ENCODE measurements at places on chromosomes 1 and 21. TPM values are rescaled to one million over a fixed set of nuclear protein-coding genes. Genes with fewer than 3 reads are reported as not detected.

GRCh38 chr1:25618433-25618808, 1.8 kb downstream of the MAN1C1 start:
- no peak overlapping the region for H3K4me3 ChIP-seq
- H3K27ac ChIP-seq: no peak overlapping the region

DNA sequence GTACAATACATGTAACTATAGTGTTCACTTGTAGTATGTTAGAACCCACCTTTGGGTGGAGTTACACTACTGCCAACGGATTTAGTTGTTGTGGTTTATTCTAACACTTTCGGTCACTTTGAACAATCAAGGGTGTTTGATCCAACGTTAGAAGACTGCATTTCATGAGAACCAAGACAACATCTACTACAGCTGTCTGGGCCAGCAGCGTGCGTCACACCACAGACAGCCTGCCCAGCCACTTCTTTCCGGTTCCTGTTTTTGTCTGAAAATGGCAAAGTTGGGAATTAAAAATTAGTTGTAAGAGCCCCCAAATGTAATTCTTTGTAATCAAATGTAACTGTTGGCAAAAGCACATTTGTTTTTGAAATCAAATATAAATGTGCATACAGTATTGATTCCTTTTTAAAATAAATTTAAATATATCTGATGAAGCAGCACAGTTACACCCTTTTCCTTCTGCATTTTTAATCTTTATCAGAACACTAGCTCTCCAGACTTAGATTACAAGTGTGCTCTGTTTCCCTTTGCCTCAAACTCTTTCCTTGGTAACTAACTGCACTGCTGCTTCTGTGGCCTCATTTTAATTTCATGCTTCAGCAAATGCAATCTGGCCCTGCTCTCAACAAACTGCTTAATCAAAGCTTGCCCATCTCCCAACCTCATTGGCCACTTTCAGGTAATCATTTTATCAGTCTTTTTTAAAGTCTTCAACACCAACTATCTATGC, 86.6 kb upstream of the DPH5 start:
- DNase-seq: peak; percentile 81
- no peaks in the 10 kb centered on the region for H3K27me3 ChIP-seq
- no peak overlapping the region for H3K4me3 ChIP-seq
- no peaks in the 10 kb centered on the region for H3K4me1 ChIP-seq

GRCh38 chr1:156904187-156904959, 10.9 kb downstream of the PEAR1 start:
- no peaks in the 10 kb centered on the region for H3K4me1 ChIP-seq
- no peak overlapping the region for H3K27ac ChIP-seq
- no peaks in the 10 kb centered on the region for H3K27me3 ChIP-seq
- no peaks in the 10 kb centered on the region for H3K36me3 ChIP-seq

DNA sequence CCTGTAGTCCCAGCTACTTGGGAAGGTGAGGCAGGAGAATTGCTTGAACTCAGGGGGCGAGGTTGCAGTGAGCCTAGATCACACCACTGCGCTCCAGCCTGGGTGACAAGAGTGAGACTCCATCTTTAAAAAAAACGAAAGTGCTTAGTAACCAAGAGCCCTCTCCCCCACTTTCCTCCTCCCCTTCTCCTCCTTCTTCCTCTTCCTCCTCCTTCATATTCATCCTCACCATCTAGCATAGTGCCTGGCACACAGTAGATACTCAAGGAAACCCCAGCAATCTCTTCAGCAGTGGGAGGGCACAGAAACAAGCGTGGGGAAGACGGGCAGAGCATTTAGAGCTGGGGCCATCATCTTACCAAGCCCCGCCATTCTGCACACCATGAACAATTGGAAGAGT, 119.4 kb upstream of the SLC45A1 start:
- no peaks in the 10 kb centered on the region for H3K36me3 ChIP-seq
- no peak for DNase-seq
- H3K4me3 ChIP-seq: no peak overlapping the region
- no peaks in the 10 kb centered on the region for H3K27me3 ChIP-seq
- peak overlapping the region; percentile 79 for H3K27ac ChIP-seq

GRCh38 chr1:5430136-5430535, 562.1 kb downstream of the NPHP4 start:
- H3K4me3 ChIP-seq: no peak overlapping the region
- no peak for DNase-seq
- H3K4me1 ChIP-seq: no peaks in the 10 kb centered on the region
- no peaks in the 10 kb centered on the region for H3K27me3 ChIP-seq

DNA sequence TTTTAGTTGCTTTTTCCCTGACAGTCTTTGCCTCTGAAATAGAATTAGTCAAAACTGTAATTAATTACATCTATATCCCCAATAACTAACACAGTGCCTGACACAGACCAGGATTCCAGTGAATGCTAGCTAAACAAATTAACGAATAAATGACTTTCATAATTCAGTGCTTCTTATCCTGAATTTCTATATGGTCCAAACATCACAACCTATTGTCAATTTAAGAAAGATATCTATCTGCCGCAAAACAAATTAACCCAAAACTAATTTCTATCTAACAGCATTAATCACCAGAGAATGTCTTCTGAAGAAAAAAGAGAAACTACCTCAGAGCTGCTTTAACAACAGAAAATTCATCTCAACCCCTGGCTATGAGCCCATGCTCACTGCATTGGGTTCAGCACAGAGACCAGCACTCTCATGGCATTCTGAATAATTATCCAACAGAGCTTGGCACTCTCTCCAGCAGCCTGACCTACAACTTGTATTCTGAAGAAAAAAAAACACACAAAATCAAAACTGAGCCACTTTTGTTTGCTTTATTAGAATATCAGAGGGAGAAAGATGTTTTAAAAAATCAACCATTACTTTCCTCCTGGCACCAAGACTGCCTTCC, 547.3 kb upstream of the BEND5 start:
- H3K27ac ChIP-seq: no peak overlapping the region
- H3K4me1 ChIP-seq: no peaks in the 10 kb centered on the region
- H3K4me3 ChIP-seq: no peak overlapping the region
- H3K36me3 ChIP-seq: no peaks in the 10 kb centered on the region
- H3K27me3 ChIP-seq: no peaks in the 10 kb centered on the region

- no peaks in the 10 kb centered on the region for H3K36me3 ChIP-seq
- H3K27me3 ChIP-seq: no peaks in the 10 kb centered on the region
- H3K4me1 ChIP-seq: no peaks in the 10 kb centered on the region
- H3K27ac ChIP-seq: no peak overlapping the region
- no peak overlapping the region for H3K4me3 ChIP-seq
Measured at GRCh38 chr1:64093941-64094340, 109.5 kb upstream of the UBE2U start.

- no peaks in the 10 kb centered on the region for H3K27me3 ChIP-seq
- no peaks in the 10 kb centered on the region for H3K4me1 ChIP-seq
- no peaks in the 10 kb centered on the region for H3K36me3 ChIP-seq
- H3K4me3 ChIP-seq: no peak overlapping the region
- H3K27ac ChIP-seq: no peak overlapping the region
- DNase-seq: no peak
Measured at GRCh38 chr21:23639721-23640120, 1967.6 kb downstream of the MRPL39 start.

DNA sequence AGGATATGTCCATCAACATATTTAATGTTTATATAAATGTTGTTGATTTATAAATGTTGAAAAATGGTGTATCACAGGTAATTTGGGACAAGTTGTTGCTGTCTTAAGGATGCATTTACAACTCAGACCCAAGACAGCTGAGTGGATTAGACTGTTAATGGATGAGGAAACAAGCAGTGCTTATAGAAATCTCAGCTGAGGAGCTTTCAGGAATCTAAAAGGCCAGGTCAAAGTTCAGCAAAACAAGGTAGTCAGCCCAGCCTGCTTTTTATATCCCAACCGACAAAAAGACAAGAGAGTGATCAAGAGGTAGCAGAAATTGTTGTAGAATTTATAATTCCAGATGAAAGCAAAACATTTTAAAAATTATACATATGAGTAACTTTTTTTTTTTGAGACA, 16.6 kb upstream of the USP1 start:
- H3K4me1 ChIP-seq: no peaks in the 10 kb centered on the region
- no peaks in the 10 kb centered on the region for H3K27me3 ChIP-seq
- H3K36me3 ChIP-seq: no peaks in the 10 kb centered on the region
- no peak overlapping the region for H3K27ac ChIP-seq
- DNase-seq: no peak

GRCh38 chr1:221740993-221741702, 741 bp downstream of the DUSP10 start:
- peak overlapping the region; percentile 90 for H3K4me3 ChIP-seq
- no peaks in the 10 kb centered on the region for H3K4me1 ChIP-seq
- no peak for DNase-seq
- H3K27ac ChIP-seq: no peak overlapping the region

- no peaks in the 10 kb centered on the region for H3K36me3 ChIP-seq
- no peak overlapping the region for H3K27ac ChIP-seq
Measured at GRCh38 chr1:26291433-26291832, 11.5 kb downstream of the SH3BGRL3 start.

- no peak within 1 kb of the TSS for H3K4me3 ChIP-seq
- H3K4me1 ChIP-seq: no peaks in the 10 kb centered on the region
- H3K27ac ChIP-seq: no peak within 1 kb of the TSS
Measured at GRCh38 chr1:152707860-152708259, at the start of gene LCE4A. LCE4A (plus strand) TSS chr1:152708160; CDS start chr1:152709076, 916 bp downstream.

GRCh38 chr1:94883691-94884090, 43.2 kb downstream of the CNN3 start:
- no peaks in the 10 kb centered on the region for H3K27me3 ChIP-seq
- no peak for DNase-seq
- H3K4me1 ChIP-seq: no peaks in the 10 kb centered on the region
- peak overlapping the region; percentile 78 for H3K27ac ChIP-seq
- no peaks in the 10 kb centered on the region for H3K36me3 ChIP-seq
- no peak overlapping the region for H3K4me3 ChIP-seq

GRCh38 chr1:116586741-116587143, 15.9 kb upstream of the CD58 start:
- no peak for DNase-seq
- H3K36me3 ChIP-seq: no peaks in the 10 kb centered on the region
- no peak overlapping the region for H3K27ac ChIP-seq
- no peak overlapping the region for H3K4me3 ChIP-seq
- no peaks in the 10 kb centered on the region for H3K27me3 ChIP-seq

GRCh38 chr1:55894521-55894920, 679.4 kb upstream of the USP24 start:
- no peaks in the 10 kb centered on the region for H3K27me3 ChIP-seq
- DNase-seq: no peak
- no peak overlapping the region for H3K4me3 ChIP-seq

DNA sequence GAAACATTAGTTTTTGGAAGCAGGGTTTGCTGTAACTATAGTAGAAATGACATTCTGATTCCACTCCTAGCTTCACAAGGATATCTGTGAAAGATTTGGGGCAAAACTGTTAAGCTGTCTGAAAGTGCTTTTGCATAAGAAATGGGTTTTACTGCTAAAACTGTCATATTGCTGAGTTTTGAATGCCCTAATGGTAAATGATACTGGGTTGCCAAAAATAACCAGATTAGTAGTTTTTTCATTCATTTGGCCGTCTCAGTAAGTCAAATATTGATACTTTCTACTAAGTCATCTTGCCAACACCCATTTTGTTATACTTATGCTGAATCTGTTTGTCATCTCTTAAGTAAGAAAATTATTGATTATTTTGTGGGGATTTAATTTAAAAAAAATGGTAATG, 399 bp upstream of the PTPRC start:
- H3K4me1 ChIP-seq: no peaks in the 10 kb centered on the region
- no peak overlapping the region for H3K4me3 ChIP-seq
- no peak overlapping the region for H3K27ac ChIP-seq
- H3K27me3 ChIP-seq: no peaks in the 10 kb centered on the region

GRCh38 chr1:88327391-88328267, 356.4 kb upstream of the PKN2 start:
- H3K4me1 ChIP-seq: no peaks in the 10 kb centered on the region
- no peak overlapping the region for H3K27ac ChIP-seq
- no peaks in the 10 kb centered on the region for H3K36me3 ChIP-seq
- no peak for DNase-seq
- H3K4me3 ChIP-seq: no peak overlapping the region
- no peaks in the 10 kb centered on the region for H3K27me3 ChIP-seq

GRCh38 chr1:51916587-51917405, 38.3 kb upstream of the NRDC start:
- no peak overlapping the region for H3K4me3 ChIP-seq
- H3K27me3 ChIP-seq: no peaks in the 10 kb centered on the region
- no peak for DNase-seq
- H3K4me1 ChIP-seq: no peaks in the 10 kb centered on the region

DNA sequence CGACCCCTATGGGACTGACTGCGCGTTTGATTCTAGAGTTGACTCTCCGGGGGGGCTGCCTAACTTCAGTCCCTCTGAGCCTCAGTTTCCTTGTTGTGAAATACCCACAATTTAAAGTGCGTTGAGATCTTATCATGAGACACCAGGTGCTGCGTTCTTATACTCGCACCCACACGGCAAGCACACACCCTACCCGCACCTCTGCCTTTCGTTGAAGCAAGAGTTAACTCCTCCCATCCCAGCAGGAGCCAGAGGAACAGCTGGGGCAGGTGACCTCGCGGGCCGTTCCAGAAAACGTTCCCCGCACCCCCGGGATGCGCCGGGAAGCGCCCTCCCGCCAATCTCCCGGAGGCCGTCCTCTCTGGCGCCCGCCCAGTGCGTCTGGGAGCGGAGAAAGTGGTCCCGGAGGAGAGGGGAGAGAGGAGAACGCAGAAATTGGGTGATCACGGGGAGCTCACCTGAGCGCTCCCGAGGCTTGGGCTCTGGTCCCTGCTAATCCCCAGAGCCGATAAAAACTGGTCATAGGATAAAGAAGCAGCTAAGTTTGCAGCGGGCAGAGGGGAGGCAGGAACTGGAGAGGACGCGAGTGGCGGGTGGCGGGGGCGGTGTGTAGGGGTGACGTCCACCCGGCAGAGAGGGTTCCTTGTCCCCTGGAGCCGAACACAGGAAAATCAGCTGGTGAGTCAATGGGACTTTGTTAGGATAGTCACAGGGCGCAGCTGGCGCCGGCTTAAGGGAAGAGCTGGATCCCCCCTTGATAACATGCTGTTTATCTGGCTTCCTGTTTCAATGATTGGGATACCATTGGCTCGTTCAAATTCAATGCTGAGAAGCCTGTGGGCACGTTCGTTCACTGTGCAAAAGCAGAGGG, 869 bp downstream of the NAV1 start:
- no peaks in the 10 kb centered on the region for H3K36me3 ChIP-seq
- peak overlapping the region; percentile 73 for H3K27ac ChIP-seq
- no peaks in the 10 kb centered on the region for H3K27me3 ChIP-seq
- DNase-seq: peak; percentile 91

BEST4 gene
- polyA plus RNA-seq: 1.8 TPM

AIM2 gene
- 0.38 TPM for polyA plus RNA-seq

RNU1-4 gene
- not detected for polyA plus RNA-seq

DDR2 gene
- 28.5 TPM for polyA plus RNA-seq

UBL4B gene
- not detected for polyA plus RNA-seq

CR1L gene
- not detected for polyA plus RNA-seq

Measured in aorta (tissue), 5 donors.